ENCODE measurements at places on chromosomes 4 and X. TPM values are rescaled to one million over a fixed set of nuclear protein-coding genes. Genes with fewer than 3 reads are reported as not detected.

GRCh38 chrX:118115953-118116712 lies 477 bp downstream of the KLHL13 start:
- no peak for DNase-seq

DNA sequence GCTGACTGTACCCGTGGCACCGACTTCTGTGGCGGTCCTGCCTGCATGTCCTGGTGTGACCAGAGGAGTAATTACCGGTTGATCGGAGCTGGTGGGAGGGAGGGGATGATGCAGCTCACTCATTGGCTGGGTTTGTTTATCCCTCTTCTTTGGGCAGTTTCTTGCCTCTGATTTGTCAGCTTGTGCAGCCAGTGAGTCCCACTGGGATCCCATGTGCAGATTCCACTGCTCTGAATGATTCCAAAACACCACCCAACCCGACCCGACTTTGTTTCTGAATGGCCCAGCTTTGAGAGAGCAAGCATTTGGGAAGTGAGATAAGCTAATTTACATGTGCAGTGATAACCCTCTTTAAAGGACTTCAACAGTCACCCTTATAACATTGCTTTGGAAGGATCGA lies 13.8 kb downstream of the FHDC1 start:
- DNase-seq: peak; percentile 69

DNA sequence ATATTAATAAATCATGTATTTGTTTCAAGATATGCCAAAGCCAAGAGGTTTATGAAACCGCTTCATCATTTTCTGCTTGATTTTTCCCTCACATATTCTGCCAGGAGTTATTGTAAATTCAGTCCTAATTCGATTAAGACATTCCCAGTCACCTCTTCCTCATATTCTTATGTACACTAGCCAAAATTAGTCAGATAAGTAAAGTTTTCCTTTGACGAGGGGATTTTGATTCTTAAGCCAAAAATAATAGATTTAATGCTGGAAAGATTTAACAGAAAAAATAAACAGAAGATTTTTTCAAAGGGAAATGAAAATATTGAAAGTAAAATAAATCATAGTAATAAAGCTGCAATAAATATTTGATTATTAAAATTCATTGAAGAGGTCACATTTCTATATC lies 51.0 kb upstream of the VEGFC start:
- DNase-seq: no peak

- DNase-seq: no peak
These were observed 13.7 kb downstream of the CTAG1A start for GRCh38 chrX:154598656-154599055.

GRCh38 chrX:43581888-43582539 lies 74.1 kb upstream of the MAOA start:
- no peak for DNase-seq

The PDGFRA gene
- 7.8 TPM for total RNA-seq

The EXOSC9 gene
- 47.9 TPM for total RNA-seq

All from endodermal cell (in vitro differentiated cells).